Keratinocyte (primary cell): ENCODE measurements at places on chromosomes 12 and 14.

- DNase-seq, result no peak
These were observed 17.0 kb upstream of the NUBPL start for GRCh38 chr14:31543969-31544799.

DNA sequence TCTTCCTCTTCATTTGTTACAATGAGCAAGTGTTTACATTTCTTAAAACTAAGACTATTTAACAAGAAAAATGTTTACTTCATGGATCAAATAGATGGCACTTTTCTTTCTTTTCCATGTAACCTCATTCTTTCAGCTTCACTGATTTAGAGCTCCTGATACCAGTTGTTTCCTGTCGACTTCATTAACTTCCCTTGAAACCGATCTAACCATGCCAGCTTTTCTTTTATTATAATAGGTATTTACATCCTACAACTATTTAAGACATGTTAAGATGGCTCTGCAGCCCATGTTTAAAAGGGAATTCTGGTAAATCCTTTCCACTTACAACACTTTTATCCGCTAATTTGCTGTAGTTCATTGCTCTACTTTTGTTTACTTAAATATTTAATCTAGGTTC lies 107.3 kb upstream of the DCN start:
- DNase-seq, result no peak

DNA sequence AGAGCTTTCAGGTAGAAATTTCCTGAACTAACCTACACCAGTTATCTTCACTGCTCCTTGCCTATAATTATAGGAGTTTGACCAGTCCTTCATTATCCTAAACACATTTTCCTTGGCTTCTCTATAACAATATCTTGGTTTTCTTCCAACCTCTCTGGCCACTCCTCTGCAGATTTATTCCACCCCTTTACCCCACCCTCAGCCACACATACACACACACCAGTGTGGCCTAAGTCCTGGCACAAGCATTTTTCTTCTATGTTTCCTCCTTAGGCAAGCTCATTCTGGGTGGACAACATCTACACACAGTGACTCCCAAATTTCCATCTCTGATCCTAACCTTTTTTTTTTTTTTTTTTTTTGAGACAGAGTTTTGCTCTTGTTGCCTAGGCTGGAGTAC lies 25.1 kb downstream of the CDK17 start:
- no peak for DNase-seq

GRCh38 chr12:127685491-127685890 lies 581.5 kb upstream of the TMEM132C start:
- DNase-seq, result no peak

DNA sequence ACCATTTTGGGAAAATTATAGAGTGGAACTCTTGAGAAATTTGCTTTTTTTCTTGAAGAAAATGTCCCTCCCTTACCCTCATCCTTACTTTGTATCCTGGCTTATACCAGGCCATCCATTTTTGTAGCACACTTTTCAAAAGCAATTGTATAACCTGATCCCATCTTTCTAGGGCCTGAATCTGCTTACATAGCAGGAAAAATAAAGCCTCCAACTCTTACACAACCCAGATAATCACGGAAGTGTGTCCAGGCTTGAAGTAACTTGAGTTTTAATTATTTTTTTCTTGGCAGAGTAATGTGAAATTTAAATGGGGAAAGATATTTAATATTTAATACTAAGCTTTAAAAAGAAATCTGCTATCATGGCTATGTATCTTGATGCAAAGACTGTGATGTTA lies 23.0 kb downstream of the SERPINA3 start:
- DNase-seq, result no peak

GRCh38 chr14:24243336-24243836 lies 963 bp upstream of the TINF2 start:
- DNase-seq, result no peak

DNA sequence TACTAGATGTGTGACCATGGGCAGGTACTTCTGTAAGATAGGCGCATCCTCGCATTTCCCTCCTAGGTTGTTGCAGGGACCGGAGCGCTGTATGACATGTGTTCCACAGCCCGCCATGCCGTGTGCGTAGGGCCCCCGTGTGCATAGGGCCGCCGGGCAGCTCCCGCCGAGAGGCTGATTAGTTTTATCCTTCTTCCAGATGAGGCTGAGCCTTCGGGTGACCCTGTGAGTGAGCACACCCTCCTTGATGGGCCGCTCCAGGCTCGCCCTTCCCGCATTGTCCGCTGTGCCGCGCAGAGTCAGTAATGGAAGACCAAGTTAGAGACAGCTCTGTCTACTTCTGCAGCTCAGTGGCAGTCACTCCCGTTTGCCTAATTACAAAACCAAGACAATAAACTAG lies 72.9 kb upstream of the DYNC1H1 start:
- DNase-seq, result no peak

DNA sequence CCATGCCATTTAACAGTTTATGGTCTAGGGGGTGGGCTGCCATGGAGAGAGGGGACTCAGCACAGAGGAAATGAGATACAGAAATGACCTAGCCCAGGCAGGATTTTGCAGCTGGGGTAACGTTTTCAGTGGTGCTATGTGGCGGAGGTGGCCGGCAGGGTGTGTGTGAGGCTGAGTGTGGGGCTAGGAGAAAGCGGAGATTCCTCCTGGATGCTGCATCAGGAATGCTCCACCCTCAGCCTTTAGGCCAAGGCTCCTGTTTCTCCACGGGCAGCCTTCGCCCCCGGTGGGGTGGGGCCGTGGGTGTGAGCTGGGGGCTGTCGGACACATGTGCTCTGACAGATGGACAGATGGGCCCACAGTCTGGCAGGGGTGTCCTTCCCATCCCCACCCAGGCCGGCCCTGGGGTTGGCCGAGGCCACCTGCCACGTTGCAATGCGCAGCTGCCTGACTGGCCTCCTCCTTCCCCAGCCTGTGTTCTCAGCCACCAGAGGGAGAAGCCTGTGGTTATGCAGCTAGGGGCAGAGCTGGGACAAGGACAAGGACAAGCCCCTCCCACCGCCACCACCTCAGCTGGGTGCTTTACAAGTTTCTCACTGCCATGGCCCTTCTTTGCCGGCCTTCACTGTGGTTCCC lies 44.3 kb downstream of the TEAD4 start:
- DNase-seq, result no peak

GRCh38 chr12:14959126-14959440 lies 2.3 kb downstream of the ARHGDIB start:
- DNase-seq, result no peak

DNA sequence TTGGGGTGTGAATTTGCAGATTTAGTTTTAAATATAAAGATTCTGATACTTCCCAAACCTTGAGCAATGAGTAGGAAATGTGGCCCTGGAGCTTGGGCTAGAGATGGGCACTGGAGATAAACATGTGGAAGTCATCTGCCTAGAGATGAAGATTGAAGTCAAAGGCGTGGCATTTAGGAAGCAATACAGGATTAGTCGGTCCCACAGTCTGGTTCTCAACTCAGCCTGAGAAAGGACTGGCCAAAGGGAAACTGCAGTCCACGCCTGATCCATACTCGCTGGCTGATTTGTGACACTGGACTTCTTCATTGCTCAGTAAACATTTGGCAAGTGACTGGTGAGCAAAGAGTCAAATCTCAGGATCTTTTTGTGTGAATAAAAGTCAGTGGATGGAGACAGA lies 268.2 kb upstream of the ATP2B1 start:
- no peak for DNase-seq

DNA sequence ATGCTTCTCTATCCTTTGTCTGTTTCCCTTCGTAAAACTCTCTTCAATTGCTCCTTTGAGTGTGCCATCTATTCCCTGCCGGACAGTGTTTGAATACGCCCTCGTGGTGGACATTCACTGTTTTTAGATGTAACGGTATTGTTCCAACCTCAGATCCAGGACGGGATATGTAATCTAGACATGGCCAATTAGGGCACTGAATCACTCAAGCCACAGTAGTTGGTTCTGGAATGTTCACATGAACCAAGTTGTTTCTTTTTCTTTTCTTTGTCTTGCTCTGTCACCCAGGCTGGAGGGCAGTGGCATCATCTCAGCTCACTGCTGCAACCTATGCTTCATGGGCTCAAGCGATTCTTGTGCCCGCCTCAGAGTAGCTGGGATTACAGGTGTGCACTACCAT lies 204.2 kb upstream of the PLXNC1 start:
- no peak for DNase-seq

- DNase-seq, result no peak
These were observed 124.6 kb upstream of the E2F7 start for GRCh38 chr12:77189901-77190416.

GRCh38 chr14:50844391-50844790 lies 13.4 kb upstream of the NIN start:
- DNase-seq, result no peak

DNA sequence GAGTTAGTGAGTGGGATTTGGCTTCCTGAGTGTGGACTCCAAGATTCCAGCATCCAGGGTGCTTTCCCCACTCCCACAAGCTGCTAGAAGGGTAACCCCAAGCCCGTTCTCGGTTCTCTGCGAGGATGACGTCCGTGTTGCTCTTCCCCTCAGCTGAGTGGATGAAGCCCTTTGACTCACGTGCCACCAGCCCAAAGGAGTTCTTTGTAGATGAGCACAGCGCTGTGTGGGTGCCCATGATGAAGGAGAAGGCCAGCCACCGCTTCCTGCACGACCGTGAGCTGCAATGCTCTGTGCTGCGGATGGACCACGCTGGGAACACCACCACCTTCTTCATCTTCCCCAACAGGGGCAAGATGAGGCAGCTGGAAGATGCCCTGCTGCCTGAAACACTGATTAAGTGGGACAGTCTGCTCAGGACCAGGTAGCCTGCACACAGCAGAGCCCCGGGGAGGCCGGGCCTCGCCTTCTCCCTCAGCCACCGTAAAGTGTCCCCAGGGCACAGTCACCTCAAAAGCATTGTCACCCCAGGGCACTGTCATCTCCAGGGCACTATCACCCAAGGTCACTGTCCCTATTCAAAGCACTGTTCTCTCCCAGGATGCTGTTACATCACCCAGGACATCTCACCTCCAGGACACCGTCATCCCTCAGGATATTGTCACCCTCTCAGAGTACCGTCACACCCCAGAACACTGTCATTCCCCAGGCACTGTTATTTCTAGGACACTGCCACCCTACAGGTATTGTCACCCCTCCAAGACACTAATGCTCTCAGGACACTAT lies 31.3 kb downstream of the SERPINA3 start:
- no peak for DNase-seq

DNA sequence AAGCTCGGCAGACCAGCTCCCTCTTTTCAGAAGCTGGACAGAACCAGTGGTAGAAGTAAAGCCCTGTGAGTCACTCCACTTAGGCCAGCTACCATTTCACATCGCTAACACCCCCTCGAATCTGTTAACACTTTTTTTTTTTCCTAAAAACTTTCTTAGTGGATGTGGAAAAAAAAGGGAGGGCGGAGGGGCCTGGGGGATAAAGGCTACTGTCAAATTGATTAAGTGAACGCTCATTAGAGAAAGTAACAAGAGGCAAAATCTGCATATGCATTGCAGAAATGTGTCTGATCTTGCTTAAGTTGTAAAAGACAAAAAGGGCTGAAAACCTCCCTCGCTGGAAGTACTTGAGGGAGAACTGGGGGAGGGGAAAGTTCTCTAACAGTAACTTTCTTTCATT lies 86.6 kb upstream of the OTX2 start:
- DNase-seq, result no peak

- DNase-seq, result no peak
These were observed 29.7 kb downstream of the CLEC1A start for GRCh38 chr12:10069099-10069498.

GRCh38 chr14:102187044-102187443 lies 47.3 kb downstream of the WDR20 start:
- no peak for DNase-seq

- no peak for DNase-seq
These were observed 1.3 kb downstream of the RASSF3 start for GRCh38 chr12:64611341-64612284.

GRCh38 chr12:47837190-47838171 lies 17.8 kb upstream of the HDAC7 start:
- no peak for DNase-seq

DNA sequence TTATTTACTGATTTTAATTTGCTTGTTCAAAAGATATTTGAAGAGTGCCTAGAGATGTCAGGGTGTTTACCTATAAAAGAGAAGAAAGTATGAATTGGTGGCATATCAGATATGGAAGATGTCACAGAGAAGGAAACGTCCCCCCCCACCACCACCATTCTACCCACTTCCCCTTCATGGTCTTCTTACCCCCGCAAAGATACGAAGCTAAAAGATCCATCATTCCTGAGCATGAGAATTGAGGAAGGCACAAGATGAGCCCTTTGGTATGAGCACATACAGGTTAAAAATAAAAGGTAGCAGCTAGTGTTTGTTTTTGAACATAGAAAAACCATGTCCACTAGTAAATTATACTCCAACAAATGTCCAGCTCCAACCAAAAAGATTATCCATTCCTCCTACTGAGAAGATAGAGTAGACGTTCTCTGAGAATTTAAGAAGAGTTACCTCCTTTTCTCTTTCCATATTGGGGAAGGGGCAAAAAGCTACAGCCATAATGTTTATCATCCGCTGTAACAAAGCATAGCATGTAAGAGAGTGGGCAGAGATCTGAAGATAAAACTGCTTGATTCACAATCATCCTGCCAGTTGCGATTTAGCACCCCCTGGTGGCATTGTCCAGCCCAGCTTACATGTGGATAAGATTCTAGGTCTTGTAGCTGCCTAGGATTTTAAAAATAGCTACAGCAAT lies 29.1 kb downstream of the NFYB start:
- peak; percentile 50 for DNase-seq

DNA sequence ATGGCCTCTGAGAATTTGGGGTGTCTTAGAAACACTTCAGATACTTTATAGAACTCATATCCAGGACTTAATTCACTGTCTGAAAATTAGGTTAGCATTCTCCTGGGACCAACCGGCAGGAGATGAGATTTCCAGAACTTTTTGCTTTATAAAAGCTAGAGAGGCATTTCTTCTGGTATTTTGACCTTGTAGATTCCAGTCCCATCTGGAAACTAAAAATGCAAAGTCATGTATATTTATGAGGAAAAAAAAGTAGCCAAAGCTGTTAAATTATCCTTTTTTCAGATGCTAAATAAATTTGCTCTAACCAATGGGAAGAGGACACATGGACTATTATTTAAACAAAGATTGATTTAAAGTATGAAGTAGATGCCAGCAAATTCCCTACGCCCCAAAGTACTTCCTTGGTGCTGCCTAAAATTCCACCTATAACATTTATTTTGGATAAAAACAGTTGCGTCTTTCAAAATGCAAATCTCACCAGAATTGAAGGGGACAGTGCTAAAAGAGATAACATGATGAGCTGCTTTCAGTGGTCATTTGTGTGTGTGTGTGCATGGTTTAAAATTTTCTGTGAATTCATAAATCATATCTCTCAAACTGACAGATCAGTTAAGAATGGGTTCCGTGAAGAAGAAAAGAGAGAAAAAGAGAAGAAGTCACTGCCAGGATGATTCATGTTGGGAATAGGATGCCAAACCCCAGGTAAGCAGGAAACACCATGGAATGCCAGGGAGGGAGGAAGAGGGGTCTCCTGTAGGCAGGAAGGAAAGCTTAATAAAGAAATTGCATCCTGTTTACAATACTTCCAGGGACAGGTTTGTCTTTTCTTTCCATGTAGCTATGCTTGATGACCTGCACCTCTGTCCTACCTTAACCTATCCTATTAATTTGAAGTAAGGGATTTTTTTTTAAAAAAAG lies 97.7 kb upstream of the RGS6 start:
- DNase-seq, result no peak
